ENCODE measurements at places on chromosomes 5 and 9.

- DNase-seq, result no peak
These were observed 12.1 kb downstream of the RGS14 start for GRCh38 chr5:177369645-177370440.

DNA sequence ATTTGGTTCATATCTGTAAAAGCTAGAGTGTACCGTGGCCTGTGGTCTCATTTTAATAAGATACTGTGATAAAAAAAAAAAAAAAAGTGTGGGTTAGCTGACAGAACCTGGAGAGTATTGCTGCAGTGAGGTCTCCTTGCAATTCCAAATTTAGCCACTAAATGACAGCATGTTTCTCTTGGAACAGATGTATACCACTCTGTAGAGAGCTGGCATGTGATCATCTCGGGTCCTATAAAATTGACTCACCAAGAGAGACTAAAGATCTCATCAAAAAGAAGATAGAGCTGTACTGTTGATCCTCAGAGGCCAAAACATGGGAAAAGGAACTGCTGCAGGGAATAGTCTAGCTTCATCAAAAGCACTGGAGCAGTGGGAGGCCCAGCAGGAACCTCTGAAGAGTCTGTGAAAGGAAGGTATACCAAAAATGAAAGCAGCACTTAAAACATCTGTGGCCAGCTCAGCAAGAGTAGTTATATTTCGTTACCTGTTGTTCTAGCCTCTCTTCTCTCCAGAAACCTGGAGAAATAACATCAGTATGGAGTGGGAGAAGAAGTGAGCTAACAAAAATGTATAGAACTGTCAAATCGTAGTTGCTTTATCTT, 826.8 kb downstream of the EFNA5 start:
- peak; percentile 48 for DNase-seq

- DNase-seq, result peak; percentile 25
These were observed 12.5 kb upstream of the LPAR1 start for GRCh38 chr9:111050819-111051218.

DNA sequence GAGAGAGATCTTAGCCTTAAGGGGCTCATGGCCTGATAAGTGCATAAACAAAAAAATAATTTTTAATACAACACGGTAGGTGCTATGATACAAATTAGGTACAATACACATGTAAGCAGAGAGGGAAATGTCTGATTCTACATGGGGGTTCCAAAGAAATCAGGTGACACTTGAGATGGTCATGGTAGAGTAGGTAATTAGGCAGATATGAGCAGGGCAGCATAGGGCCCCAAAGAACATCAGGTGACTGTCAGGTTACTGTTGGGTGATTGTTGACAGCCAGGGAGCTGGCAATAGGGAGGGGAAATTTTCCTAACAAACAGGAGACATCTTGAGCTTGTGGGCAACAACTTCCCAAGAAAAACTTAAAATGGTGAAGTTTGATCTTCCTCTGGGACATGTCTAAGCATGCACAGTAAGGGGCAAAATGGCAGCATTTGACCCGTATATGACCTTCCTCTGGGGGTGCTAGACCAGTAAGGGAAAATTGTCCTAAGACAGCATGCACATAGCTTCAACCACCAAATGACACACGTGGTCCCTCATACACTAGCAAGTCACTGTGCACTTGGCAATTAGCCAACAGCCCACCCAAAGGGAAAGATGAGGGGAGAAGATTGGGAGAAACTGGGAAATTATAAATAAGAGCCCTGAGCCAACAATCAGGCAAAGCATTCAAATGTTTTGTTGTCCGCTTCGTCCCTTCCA, 37.3 kb upstream of the TENT4A start:
- DNase-seq, result no peak

DNA sequence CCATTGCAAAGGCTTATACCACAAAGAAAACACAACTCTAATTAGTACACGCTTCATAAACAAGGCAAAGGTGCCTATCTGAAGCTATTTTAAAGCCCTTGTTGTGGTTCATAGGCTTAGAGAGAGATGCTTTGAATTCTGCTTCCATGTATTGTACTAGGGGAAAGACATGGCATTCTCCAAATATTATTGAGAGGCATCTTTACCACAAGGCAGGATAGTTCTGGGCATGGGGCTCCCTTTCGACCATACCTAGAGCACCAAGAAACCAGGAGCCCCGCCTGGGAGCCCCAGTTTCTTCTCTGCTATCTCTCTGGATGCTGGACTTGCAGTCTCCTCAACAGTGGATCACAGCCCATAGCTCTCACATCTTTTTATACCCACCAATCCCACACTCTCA, 93.7 kb downstream of the NFIB start:
- DNase-seq, result no peak

- DNase-seq, result no peak
These were observed 6.7 kb downstream of the NCBP1 start for GRCh38 chr9:97640325-97640724.

DNA sequence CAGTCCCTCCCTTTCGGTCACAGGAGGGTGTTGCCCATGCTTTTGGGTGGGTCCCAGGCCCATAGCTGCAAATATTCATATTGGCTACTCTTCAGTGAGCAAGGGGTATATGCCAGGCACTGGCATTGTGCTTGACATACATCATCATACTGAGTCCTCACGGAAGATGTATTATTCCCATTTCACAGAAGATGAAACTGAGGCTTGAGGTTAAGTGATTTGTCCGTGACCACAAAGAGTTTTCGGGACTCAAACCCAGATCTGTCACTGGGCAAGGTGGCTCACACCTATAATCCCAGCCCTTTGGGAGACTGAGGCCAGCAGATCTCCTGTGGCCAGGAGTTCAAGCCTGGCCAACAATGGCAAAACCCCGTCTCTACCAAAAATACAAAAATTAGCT, 6.5 kb upstream of the FGFR4 start:
- DNase-seq, result no peak

- DNase-seq, result no peak
These were observed 35.5 kb downstream of the TIMD4 start for GRCh38 chr5:156927545-156927944.

DNA sequence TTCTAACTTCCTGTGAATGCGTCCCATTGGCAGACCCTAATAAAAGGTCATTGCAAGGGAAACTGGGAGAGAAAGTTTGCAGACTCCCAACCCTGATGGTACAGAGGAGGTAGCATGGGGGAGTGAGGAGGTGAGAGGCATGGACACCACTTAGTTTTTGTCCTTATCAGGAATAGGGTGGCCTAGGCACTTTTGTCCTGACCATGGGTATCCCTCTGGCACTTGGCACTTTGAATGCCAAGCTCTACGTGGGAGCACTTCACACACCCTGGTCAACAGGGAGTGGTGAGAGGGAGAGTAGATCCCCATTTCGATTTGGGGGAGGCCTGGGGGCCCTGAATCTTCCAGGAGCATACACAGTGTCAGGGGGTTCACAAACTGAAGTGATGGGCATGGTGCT, 75.6 kb upstream of the SH3PXD2B start:
- no peak for DNase-seq

DNA sequence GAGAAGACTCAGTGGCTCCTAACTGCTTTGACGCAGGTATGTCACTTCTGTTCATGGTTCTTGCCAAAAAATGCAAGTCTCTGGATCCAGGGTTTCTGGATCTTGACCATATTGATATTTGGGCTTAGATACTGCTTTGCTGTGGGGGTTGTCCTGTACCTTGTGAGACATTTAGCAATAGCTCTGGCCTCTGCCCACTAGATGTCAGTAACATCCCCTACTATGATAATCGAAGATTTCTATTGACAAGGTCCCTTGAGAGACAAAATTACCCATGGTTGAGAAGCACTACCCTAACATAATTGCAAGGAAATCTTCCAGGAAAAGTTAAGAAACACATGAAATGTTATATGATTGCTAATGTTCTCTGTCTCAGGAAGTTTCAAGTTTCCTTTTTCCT, 285.4 kb downstream of the TMEM232 start:
- DNase-seq, result peak; percentile 25

GRCh38 chr9:38066914-38067858, 1.8 kb downstream of the SHB start:
- peak; percentile 38 for DNase-seq

- peak; percentile 71 for DNase-seq
These were observed 316.2 kb downstream of the ARL15 start for GRCh38 chr5:53994148-53994547.

Measured in bronchial epithelial cell (primary cell).